AG09319 (cell line): ENCODE measurements at places on chromosomes 3 and 15.

DNA sequence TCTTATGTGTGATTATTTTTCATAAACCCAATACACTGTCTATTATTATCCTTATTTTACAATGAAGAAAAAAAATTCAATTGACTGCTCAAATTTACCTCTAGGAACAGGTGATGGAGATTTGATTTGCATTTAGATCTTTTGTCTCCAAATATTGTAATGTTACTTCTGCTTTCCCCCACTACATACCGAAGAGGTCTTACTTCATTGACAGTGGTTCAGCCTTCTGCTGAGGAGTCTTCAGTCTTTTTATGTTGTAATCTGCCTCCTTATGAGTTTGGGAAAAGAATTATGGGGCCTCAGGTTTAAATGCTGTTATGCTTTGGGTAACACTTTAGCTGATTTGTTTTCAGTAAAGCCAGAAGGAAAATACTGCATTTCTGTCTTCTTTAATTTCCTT lies 199.5 kb downstream of the LPP start:
- no peak for DNase-seq

- no peak for DNase-seq
Measured at GRCh38 chr3:158732856-158733200, 571 bp upstream of the RARRES1 start.

DNA sequence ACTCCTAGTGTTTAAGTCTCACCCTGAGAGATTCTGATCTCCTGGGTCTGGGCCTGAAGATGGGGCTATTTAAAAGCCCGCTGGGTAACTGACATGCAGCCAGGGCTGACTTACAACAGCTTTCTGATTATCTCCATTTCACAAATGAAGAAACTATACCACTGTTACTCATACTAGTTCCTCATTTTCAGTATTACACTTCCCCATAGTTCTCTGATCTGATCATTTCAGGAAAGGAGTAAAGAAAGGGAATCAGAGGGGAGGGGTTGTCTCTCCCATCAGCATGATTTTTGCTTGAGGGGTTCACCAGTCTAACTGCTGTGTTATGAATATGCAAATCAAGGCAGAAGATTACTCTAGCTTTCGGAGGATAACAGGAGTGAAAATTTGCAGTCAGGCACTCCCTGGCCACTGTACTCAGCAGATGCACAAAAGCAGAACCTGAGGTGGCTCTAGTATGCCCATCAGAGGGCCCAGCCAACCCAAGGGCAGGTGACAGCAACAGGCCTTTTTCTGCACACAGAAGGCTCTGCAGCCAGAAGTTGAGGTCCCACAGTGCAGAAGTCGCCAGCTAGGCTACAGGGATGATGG lies 59.4 kb downstream of the DAPK2 start:
- DNase-seq = no peak

GRCh38 chr3:125085166-125085565 lies 29.4 kb upstream of the HEG1 start:
- no peak for DNase-seq

GRCh38 chr3:133426721-133427120 lies 26.9 kb downstream of the BFSP2 start:
- DNase-seq = no peak

- DNase-seq = no peak
Measured at GRCh38 chr3:52200981-52201679, 3.2 kb downstream of the ALAS1 start.

DNA sequence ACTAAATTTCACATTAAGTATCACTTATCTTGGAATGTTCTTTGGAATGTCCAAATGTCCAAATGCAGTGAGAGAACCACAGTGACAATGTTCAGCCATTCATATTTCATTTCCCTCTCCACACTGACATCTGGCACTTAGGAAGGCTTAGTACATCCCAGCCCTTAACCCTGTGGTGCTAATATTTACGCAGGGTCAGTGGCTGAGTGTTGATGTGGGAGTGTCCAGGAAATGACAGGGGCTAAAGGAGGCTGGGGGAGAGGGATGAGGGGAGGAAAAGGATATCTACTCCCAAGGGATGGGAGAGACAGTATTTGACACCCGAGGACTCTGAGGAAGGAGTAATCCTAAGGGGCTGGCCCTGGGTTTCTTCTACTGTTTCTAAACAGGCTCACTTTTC lies 14.1 kb upstream of the CCR4 start:
- DNase-seq = no peak
